Lung (tissue), 17 donors: ENCODE measurements at places on chromosomes 6 and 20.

DNA sequence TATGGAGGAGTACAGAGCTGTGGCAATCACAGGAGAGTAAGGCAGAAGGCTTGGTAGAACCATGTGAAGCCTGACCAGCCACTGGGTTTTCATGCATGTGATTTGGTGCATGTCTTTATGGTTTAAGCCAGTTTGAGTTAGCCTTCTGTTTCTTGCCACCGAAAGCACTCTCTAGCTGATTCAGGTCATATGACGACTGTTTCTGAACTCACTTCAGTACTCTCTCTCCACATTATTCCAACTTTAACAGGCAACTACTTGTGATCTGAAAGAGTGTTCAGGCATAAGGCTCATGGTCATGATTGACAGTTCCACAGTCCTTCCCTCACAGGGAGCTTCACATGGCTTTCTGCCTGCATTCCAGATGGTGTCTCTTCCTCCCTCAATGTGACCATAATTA, 63.3 kb upstream of the TAB2 start:
- DNase-seq: no peak

DNA sequence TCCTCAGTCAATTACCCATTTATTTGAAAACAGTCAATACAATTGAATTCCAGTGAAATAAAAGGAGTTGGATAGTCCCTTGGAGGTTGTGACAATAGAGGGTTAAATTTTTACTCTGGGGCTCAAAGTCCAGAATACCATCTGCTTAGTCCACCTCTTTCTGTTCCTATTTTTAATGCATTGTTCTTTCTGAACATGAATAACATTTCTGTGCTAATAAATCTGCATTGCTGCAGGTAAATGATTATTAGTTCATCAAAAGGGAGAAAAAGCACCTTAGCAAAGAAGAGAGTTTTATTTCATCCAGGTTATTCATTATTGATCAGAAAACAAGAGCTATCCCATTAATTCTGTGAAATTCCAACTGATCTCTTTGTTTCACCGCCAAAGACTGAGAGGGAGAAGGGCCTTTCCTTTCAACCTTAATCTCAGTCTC, 166.1 kb upstream of the OLIG3 start:
- DNase-seq: no peak

DNA sequence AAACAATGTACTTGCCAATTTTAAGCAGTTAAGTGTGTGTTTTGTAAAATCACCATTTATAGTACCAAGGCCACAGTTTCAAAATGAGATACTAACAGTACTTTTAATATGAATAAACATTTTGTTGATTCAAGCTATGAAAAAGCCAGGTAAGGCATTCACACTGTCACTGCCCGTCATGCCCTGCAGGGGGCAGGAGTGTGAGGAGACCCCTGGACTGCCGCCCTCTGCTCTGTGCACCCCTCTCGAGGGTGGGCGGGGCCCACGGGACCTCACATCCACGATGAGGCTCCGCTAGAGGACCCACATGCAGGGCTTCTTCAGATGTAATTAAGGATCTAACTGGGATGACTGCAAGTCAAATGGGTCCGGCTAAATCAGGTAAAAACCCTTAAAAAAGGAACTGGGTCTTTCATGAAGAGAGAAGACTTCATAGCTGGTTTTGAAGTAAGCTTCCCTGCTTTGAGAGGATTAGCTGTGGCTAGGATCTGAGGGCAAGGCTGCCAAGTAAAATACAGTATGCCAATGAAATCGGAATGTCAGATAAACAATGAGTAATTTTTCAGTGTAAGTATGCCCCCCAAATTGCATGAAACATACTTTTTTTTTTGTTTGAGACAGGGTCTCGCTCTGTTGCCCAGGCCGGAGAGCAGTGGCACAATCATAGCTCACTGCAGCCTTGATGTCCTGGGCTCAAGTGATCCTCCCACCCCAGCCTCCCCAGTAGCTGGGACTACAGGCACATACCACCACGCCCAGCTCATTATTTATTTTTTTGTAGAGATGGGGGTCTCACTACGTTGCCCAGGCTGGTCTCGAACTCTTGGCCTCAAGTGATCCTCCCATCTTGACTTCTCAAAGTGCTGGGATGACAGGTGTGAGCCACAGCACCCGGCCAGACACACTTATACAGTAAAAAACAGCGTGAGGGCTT, 18.7 kb downstream of the DIDO1 start:
- DNase-seq: no peak

- no peak for DNase-seq
Observed at GRCh38 chr6:81362246-81362645, 390.2 kb downstream of the TENT5A start.

GRCh38 chr6:156121973-156122372, 655.2 kb upstream of the ARID1B start:
- DNase-seq: no peak

DNA sequence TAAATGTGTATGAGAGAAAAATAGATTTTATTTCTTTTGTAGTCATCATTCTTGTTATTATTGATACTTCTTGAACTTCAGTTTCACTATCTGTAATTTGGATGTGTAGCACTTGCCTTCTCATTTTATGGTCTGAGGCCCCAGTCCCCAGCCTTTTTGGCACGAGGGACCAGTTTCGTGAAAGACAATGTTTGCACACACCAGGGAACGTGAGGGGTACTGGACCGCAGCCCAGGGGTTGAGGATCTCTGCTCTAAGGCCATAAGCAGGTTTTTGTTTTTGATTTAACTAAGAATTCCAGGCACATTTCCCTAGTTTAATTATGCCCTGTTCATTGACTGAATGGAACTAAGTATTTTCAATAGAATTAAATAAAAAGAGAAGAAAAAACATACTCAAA, 261.5 kb downstream of the BMP2 start:
- DNase-seq: no peak

DNA sequence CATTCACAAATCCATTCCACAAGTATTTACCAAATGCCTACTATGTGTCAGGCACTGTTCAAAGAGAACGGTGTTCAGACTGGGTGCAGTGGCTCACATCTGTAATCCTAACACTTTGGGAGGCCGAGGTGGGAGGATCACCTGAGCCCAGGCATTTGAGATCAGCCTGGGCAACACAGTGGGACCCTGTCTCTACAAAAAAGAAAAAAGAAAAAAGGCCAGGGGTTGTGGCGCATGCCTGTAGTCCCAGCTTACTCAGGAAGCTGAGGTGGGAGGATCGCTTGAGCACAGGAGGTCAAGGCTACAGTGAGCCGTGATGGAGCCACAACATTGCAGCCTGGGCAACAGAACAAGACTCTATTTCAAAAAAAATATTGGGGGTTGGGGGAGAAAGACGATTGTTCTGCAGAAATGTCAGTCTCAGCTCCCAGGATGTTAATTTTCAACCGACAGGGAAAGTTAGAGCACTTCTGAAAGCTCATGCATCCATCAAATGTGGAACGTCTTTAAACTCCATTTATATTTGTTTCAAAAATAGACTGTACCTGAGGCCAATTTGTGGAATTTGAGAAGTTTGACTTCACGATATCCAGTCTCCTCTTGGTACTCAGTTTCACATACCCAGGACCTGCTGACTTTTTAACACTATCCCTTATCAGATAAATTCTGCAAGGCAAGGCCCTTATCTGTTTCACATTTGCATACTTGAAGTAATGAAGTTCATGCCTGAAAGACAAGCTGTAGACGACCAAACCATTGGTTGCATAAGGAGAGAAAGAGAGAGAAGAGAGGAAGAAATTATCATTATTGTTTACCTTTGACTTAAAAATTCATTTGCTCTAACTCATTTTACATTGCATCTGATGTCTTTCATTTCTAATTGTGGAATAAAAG, 14.8 kb upstream of the BTN3A2 start:
- no peak for DNase-seq

DNA sequence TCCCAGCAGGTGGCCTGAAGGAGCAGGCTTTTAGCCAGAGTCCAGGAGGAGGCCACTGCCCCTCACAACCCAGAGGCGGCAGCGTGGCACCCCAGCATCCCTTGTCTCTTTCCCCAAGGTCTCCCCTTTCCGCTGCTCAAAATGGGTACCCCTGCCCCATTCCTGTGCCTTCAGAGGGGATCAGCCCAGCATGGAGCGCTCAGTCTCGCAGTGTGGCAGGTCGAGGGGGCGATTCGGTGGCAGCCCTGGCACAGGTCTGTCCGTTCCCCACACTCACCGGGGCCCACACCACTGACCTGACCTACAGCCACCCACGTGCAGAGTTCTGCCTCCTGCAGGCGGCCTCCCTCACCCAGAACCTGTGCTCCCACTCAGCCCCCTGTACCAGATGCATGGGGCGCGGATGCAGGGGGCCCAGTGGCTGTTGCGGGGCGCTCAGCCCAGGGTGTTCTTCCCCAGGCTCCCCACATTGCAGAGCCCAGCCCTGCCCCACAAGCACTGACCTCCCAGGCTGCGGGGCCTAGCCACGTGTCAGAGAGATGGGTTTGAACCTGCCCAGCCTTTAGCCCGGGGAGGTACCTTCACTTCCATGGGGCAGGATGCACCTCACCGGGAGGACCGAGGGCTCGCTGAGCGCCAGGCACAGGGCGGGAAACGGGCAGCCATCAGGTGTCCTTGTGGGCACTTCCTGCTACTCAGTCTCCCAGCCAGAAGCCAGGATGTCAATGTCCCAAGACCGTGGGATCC, 41.8 kb downstream of the DSTN start:
- no peak for DNase-seq
